ENCODE measurements at places on chromosomes 6 and 20. TPM values are rescaled to one million over a fixed set of nuclear protein-coding genes. Genes with fewer than 3 reads are reported as not detected.

Gene SAMD3
- total RNA-seq = not detected

Gene PI16
- not detected for total RNA-seq

Gene RAB44
- total RNA-seq = 0.05 TPM

Gene SIRPA
- total RNA-seq = 20.8 TPM

Gene PLG
- total RNA-seq = not detected
